Umbilical cord (tissue), 2 donors: ENCODE measurements at places on chromosomes 12 and 14. TPM values are rescaled to one million over a fixed set of nuclear protein-coding genes. Genes with fewer than 3 reads are reported as not detected.

GRCh38 chr12:102957339-102958050 lies at the start of gene ASCL1:
ASCL1 (plus strand) TSS chr12:102957674; CDS start chr12:102958245, 571 bp downstream.
- DNase-seq: peak; percentile 53

LPAR5 gene
- 6.3 TPM for total RNA-seq

DNA sequence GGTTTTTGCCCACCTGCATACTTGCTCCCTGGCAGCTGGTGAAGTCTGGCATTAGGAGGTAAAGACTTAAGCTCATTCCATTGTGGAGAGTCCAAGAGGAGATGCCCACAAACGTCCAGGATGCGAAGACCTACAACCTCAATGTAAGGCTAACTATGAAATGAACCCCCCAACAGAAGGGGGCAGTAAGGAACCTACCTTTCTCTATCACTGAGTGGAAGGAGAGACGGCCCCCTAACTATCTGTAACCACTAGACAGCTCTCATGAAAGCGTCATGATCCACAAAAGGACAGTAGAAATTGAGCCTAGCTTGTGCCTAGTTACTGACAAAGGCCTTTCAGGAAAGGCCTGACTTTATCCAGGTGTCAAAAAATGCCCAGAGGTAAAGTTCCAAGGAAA lies 55.3 kb downstream of the ZFYVE21 start:
- DNase-seq: no peak

DNA sequence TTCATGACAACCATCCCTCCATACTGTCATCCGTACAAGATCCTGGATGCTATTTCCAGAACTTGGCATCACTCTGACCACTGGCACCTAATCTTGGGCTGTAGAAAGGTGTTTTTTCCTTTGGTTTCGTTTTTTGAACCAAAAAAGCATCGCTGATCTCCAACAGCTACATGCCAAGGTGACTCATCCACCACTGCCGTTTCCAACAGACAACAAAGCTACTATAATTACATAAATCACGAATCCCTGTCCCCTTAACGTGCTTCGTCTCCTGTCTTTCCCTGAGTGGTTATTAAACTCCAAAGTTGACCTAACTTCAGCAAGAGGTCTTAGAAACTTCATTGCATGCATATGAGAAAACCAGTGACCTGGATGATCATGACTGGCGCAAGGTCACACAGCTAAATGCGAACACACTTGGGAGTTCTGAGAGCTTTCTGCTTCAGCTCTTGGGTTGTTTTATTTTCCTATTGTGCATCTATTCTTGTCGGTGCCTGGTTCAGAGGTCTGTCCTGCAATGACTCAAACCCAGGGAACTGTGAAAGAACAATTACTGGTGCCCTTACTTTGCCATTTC lies 99.9 kb downstream of the PPM1H start:
- no peak for DNase-seq

- peak; percentile 17 for DNase-seq
Observed at GRCh38 chr12:86389949-86390348, 133.8 kb upstream of the MGAT4C start.

TXNDC16 gene
- total RNA-seq: 13.7 TPM

DNA sequence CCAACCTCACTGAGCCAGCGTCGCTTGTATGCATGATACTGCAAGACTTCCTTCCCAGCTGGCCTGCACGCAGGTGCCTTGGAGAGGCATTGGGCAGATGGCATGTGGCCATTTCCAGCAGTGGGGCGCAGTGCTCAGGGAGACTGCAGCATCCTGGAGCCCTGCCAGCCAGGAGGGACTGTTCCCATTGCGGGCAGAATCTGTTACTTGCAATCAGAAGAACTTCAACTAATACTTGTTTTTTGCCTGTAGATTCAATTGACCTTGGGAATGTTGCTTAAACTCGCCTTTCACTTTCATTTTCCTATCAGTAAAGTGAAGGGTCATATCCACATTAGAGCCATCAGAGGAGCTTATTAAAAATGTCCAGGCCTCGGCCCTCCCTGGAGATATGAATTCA lies 29.8 kb downstream of the ANKRD9 start:
- no peak for DNase-seq

DNA sequence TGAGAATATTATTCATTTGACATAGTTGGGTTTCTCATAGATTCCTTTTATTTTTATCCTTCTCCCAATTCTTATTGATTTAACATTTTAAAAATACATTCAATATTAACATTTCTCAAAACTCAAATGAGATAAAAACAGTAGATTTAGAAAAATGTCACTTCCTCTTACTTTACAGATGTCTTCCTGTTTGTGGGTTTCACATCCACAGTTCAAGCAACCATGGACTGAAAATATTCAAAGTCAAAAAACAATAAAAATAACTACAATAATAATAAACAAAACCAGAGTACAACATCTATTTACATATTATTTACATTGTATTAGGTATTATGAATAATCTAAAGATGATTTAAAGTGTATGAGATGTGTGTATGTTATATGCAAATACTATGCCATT lies 111.3 kb upstream of the SLC16A7 start:
- no peak for DNase-seq

DNA sequence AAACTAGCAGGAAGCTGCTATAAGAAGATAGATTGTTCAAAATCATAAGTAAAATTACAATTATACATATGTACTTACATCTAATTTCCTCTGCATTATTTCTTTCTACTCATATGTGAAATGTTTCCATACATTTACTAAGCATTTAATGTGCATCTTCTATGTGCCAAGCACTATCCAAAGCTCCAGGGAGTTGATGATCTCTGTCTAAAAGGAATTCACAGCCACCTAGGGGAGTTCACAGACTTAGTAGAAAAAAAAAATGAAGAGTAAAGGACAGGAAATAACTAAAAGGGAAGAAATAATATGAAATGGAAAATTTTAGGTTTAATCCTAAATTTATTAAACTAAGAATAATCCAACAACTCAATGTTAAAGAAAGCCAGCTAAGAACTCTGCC lies 91.7 kb downstream of the EFCAB11 start:
- no peak for DNase-seq

GRCh38 chr12:116332705-116333380 lies 55.4 kb upstream of the MED13L start:
- DNase-seq: no peak

- no peak for DNase-seq
Observed at GRCh38 chr14:36477266-36477665, 42.8 kb downstream of the NKX2-1 start.

TAS2R42 gene
- total RNA-seq: 2.4 TPM

SRRM4 gene
- 0.96 TPM for total RNA-seq

IGF1 gene
- 18.1 TPM for total RNA-seq

- no peak for DNase-seq
Observed at GRCh38 chr12:130049666-130050065, 112.6 kb upstream of the FZD10 start.

DNA sequence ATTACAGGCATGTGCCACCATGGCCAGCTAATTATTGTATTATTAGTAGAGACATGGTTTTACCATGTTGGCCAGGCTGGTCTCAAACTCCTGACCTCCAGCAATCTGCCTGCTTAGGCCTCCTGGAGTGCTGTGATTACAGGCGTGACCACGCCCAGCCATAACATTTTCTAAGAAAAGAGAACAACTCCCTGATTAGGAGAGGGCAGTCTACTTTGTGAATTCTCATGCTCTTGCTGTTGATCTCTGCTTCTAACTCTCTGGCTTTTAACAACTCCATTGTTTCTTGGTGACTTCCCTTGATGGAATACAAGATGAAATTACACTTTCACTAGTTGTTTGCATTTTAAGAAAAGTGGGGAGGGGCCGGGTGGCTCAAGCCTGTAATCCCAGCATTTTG lies 33.6 kb downstream of the SSH1 start:
- DNase-seq: no peak

- DNase-seq: peak; percentile 67
Observed at GRCh38 chr14:34331728-34332623, 130.1 kb downstream of the SPTSSA start.
